Hematopoietic multipotent progenitor cell treated with erythropoietin and hydrocortisone succinate and interleukin-3 and kit ligand, for 17 days (in vitro differentiated cells): ENCODE measurements at places on chromosomes 3 and 15.

GRCh38 chr3:175495331-175495730 lies 636.2 kb downstream of the NAALADL2 start:
- no peak for DNase-seq

- no peak for DNase-seq
Measured at GRCh38 chr3:23756206-23756840, 49.4 kb upstream of the UBE2E1 start.

DNA sequence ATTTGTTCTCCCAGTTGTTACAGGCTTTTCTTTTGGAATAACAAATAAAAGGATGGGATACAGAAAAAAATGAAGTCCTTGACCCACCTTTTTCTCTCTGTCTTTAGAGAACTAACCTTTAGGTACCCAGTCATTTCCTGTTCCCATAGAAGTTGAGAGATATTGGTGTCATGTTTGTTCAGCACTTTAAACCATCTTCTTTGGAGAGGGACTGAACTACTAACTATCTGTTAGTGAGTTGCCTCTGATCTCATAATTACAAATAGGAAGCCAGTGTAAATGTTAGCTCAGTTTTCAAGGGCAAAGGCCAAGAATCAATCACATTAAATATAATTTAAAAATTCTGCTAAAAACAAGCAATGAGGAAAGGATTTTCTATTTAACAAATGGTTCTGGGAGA lies 72.9 kb upstream of the DCBLD2 start:
- DNase-seq: no peak

DNA sequence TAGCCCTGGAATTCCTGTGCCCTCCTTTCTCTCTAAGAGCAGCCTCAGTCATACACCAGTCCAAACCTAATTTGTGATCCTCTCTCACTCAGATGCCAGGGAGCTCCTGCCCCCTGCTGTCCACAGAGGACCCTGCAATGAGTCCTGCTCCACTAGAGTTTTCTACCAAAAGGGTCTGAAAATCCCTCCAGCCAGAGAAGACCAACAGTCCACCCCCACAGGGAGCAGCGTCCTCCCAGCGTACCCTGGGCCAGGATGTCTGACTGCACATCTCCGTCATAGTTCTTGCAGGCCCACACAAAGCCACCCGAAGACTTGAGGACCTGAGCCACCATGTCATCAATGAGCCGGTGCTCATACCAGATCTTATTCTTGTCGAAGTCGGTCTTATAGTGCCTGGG lies 15.4 kb downstream of the IDH2 start:
- DNase-seq: peak; percentile 17

GRCh38 chr3:194773216-194773615 lies 87.5 kb downstream of the FAM43A start:
- DNase-seq: no peak

DNA sequence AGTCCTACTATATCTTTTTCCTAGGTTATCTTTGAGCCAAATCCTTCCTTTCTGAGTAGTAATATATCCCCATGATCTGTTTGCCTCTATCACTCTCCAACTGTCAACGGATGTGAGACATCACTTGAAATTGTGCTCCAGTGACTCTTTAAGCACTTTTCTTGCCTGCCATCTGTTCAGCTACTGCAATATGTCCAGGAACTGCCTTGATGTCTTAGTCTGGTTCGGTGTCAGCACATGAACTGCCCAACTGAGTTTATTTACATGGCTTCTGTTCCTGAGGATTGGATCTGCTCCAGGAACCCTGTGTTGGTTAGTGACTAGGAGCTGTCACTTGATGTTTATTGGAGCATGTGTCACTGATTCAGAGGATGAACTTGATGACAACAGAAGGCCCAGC lies 116.5 kb downstream of the SLC9A9 start:
- no peak for DNase-seq

- no peak for DNase-seq
Measured at GRCh38 chr3:191216510-191216909, 17.5 kb downstream of the OSTN start.

DNA sequence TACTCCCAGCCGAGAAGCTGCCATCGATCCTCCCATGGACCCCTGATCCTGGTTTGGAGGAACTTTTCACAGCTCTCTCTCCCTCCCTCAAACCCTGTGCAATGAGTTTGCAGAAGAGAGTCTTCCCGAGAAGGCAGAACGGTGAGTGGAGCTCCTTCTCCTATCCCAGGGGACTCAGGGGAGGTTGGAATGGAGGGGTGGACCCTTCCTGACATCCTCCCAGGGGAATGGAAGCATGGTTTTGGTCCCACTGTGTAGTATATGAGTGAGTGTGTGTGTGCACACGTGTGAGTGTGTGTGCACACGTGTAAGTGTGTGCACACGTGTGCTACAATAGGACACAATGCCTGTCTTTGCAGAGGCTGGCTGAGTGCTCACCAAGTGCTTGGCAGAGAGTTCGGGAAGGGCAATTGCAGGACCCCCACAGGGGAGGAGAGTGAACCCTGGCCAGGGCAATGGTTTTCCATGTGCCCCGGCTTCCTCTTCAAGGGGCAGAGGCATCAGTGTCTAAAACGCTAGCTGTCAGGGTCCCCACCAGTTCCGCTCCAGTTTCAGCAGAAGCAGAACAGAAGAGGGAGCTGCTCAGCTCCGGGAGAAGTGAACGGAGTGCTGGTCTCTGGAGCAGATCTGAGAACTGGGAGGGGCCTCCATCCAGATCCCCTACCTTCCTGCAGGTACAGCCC lies 13.8 kb upstream of the IL16 start:
- no peak for DNase-seq

- DNase-seq: no peak
Measured at GRCh38 chr3:144496141-144496835, 524.7 kb downstream of the DIPK2A start.

GRCh38 chr3:119220970-119221667 lies 19.6 kb downstream of the B4GALT4 start:
- DNase-seq: no peak

- no peak for DNase-seq
Measured at GRCh38 chr3:100615684-100616083, 6.3 kb downstream of the ADGRG7 start.

DNA sequence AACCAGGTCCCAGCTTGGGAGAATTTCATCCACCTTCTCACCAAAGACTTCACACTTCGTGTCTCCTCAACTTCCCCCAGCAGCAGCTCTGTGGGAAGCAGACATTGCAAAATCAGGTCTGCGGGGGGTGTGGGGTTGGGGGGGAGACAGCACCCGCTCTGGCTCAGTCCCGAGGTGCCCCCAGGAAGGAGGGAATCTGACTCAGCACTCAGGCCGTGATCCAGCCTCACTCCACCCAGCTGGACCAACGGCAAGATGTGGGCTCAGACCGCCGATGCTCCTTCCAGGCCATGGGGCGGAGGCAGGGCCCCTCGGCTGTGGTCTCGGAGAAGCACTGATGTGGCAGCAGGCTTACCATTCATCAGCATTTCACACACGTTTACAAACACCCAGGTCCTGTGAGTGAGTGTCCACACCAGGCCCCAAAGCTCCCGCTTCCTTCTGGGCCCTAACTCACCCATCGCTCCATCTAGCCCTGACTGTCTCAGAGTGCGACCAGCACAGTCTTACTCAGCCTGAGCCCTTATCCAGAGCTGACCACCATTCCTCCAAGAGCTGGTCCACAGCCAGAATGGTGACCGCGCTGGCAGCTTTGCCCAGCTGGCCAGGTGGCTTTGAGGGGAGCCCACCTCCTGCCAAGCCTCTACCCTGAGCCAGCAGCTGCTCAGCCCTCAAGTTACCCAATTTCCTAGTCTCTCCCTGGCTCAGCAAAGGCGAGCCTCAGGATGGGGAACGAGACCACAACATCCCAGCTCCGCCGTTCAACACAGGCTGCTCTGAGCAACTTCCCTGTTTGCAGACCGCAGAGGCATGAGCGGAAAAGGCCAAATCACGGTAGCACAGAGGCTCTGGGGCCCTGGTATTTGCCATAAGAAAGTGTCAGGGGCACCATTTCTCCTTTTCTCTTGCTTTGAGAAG lies 3.3 kb downstream of the STAB1 start:
- DNase-seq: no peak

- DNase-seq: no peak
Measured at GRCh38 chr15:55270291-55270690, 19.3 kb downstream of the RAB27A start.

DNA sequence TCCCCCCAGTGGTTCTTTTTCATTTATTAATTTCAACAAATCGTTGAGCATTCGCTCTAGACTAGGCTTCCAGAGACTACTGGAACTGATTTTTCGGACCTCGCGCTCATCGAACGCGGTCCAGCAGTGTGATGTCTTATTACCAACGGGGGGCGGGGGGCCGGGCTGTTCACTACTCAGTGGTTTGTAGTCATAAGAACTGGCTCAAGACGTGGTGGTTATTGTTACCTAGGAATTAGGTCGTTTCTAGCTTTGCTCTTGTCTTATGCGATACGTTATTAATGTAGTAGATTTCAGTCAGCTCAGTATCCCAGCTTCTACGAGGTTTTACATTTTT lies 858 bp downstream of the RBM5 start:
- DNase-seq: no peak

DNA sequence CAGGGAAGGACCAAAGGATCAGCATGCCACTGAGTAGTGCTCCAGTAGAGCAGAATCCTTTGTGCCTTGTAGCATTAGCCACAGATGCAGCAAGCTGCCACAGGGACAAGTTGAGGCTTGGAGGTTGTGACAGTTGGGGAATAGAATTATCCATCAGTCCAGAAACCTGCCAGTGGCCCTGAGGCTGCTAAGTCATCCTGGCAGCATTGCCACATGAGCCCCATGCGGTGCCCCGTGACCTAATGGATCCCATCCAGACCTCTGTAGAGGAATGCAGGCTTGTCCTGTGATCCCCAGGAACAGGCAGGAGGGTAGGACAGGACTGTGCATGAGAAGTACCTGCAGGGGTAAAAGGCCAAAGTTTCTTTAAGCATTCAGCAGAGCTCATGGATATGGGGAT lies 51.7 kb downstream of the BOC start:
- DNase-seq: no peak

DNA sequence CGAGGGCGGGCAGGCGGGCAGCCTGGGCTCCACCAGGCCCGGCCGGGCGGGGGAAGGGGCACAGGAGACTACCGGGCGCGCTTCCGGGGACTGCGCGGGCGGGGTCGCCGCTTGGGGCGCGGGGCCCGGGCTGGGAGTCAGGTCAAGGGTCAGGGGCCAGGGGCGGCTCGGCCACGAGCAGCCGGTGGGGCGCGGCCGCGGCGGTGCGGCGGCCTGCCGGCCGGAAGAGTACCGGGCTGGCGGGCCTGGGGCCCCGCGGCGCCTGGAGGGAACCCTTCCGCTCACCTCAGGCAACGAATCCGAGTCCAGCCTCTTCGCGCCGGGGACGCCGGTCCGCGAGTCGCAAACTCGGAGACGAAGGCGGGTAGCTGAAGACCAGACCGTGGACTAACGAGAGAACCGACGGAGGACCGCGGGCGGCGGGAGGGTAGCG lies 225 bp downstream of the RHOA start:
- no peak for DNase-seq

- no peak for DNase-seq
Measured at GRCh38 chr3:171622126-171622525, 161.9 kb upstream of the TNIK start.

DNA sequence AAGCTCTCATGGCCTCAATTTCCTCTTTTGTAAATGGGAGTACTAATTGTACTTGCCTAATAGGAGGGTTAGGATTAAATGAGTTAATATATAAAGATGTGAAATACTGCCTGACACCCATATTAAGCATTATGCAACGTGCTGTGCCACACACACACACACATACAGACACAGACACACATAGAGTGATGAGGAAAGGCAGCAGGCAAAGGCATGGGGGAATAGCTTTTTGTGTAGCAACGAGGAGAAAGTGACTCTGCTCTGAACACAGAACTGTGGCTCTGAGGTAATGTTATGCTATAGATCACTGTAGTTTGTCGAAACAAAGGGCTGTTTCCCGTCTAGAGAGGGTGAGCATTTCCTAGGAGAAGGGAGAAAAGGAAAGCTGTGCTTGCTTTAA lies 233.3 kb upstream of the SLCO3A1 start:
- no peak for DNase-seq

DNA sequence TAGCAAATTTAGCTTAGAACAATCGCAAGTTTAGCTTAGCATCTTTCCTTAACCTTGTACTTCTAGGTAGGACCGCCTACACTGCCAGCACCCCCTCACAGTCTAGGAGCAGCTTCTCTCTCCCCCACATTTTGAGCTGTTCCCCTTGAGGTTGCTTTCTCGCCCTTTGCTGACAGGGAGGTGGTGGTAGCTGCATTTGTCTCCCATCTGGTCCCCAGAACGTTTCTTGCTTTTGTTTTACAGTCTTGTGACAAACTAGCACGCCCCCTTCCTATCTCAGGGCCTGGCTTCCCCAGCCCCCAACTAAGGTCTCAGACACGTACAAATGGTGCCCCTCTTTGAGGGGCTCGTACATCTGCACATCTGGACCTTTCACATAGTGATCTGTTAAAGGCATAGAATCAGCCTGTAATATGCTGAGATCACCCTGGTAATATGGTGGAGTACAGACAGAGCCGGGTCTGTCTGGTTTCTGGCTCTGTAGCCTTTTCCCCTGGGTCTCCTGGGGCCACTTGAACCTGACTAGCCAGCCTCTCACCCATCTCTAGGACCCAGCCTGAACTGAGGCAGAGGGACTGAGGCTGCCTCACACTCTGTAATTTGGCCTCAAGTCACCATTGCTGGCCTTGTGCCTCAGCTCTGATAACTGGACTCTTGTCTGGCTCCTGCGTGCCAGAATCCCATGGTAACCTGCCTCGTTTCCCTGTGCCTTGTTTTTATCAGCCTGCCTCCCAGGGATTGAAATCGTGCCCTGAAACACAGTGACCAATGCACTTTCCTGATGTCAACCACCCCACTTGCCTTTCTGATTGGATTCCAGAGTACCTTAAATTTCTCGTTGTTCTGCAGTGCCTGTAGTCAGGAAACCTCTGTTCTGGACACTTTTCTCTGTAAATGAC lies 27.7 kb downstream of the CRTC3 start:
- peak; percentile 40 for DNase-seq

DNA sequence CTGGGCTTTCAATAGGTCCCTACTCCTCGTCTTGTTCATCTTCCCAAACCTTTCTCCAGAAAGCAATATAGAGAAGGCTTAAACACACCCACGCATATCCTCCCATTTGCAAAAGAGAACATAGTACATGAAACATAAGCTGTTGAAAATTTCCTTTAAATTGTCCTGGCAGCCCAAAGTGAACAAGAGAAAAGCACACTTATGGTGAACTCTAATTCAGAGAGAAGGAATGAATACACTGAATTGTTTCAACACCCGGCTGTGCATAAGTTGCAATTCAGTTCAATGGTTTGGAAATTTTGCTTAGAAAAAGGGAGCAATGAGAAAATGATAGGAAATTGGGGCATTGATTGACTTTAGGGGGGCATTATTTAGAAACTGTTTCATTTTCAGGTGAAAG lies 202.6 kb downstream of the TIGIT start:
- DNase-seq: no peak

DNA sequence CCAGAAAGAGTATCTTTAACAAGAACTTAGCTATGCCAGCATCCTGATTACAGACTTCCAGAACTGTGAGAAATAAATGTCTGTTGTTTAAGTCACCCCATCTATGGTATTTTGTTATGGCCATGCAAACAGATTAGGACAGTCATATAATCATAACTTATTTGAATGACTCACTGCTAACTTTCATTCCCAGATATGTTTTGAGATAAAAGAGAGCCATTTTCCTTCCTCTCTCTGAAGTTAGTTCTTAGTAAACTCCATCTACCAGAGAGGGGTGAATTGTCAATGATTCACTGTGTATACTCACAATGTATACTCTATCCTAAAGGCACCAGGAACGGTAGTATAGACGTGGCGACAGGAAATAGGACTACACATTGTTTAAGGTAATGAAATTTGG lies 179.4 kb upstream of the DPH6 start:
- DNase-seq: no peak
